ENCODE measurements at places on chromosomes 4 and X. TPM values are rescaled to one million over a fixed set of nuclear protein-coding genes. Genes with fewer than 3 reads are reported as not detected.

GYPB gene
- not detected for total RNA-seq

CDK16 gene
- 154 TPM for total RNA-seq

DNA sequence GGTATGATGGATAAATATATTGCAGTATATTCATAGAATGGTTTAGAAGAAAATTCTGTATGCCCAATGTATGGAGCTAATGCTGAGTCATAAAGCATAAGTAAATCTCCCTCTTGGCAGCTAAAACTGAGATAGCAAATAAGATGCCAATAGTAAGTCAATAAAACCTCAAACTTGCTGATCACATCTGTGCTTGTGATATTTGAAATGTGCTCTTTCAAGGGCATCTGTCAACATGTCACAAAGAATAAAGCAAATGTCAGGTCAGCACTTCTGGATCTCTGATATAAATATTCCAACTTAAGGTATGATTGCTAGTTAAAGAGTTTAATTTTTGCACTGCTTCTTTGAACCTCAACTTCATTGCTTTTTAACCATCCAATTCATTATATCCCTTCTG lies 262.3 kb upstream of the EMCN start:
- no peak for DNase-seq

GRCh38 chr4:170274616-170275015 lies 184.9 kb upstream of the AADAT start:
- no peak for DNase-seq

DNA sequence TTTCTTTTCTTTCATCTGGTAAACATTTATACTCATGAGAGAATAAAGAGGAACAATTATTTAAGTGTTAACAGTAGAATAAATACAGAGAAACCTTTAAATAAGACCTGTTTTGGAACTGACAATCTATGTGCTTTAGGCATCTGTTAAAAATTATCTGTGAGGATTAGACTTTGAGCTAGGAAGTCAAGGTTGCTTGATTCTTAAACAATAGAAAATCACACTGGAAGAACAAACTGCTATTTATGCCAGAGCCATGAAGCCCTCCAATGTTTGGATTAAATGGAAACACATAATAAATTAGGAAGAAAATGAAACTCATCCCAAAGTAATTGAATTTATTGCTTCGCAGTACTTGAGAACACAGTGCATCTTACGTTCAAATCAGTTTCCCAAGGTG lies 207.2 kb upstream of the NPY2R start:
- no peak for DNase-seq

CFAP99 gene
- total RNA-seq, result 0.32 TPM

DNA sequence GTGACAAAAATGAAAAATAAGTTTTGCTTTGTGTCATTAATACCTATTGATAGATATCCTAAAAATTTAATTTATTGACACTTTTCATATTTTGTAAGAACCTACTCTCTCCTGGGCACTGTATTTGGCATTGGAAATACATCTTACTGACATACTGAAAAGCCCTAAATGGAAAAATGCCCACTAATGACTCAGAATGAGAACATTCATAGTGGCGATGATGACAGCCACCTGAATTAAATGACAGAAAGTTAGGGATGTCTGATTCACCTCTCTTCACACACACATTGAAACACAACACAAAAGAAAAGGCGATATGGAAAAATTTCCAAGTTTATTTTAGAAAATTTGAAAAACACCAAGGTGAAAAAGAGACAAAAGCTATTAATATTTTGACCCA lies 992.3 kb downstream of the STPG2 start:
- DNase-seq, result no peak

AGTR2 gene
- not detected for total RNA-seq
